NCI-H187 (cell line): ENCODE measurements at places on chromosomes 5 and 9.

GRCh38 chr5:156513123-156513815 is 186.3 kb downstream of the SGCD start:
- no peak for DNase-seq

DNA sequence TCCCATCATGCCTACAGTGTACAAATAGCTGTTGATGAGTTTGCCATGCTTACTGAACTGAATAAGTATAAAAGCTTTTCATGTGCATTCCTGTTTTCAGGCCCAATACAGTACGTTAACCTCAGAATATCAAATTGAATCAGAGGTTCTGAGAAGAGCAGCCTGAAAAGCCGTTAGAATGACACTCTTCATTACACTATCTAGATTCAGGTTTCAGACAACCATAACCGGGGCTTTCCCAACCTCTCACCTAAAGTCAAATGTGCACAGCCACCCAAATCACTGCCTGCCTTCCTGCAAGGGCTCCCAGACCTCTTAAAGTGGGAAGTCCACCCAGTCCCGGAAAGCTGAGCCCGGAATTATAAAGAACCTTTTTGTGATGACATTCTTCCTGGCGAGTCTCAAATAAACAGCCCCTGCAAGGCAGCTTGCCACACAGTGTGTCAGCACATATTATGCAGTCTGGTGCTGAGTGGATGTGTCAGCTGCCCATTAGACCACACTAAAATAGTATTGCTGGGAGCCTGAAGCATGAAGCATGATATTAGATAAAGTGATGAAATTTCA is 245.8 kb downstream of the TLE4 start:
- no peak for DNase-seq

DNA sequence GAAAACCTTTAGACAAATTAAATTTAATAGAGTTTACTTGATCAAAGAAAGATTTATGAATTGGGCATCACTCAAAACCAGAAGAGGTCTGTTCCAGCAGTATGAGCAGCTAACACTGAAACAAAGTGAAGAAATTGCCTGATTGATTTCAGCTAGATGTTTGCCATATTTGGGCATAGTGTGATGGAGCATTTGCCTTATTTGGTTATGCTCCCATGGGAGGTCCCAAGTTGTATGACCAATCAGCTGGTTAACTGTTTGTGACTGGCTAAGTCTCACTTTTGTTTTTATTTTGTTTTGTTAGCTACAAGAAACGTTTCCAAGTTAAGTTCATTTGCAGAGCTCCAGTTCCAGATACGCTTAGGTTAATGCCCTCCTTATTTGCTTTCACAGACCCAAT is 53.3 kb upstream of the LMNB1 start:
- DNase-seq: no peak

- DNase-seq: no peak
Measured at GRCh38 chr5:50547303-50547702, 106.2 kb upstream of the EMB start.

DNA sequence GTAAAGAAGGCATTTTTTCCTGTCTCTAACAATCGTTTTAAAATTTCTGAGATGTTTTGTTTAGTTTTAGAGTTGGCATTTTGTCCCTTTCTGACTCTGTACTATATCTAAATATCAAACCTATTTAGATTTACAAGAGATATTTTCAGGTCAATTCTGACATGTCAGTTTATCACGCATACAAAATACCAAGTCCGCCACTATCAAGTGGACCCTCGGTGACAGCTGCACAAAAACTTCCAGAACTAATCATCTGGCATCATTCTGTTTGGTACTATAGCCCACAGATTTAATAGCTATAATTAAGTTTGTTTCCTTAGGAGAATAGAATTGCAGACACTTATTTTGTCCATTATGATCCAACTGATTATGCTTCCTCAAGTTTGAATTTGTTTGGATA is 1278.2 kb downstream of the CDH12 start:
- DNase-seq: no peak

DNA sequence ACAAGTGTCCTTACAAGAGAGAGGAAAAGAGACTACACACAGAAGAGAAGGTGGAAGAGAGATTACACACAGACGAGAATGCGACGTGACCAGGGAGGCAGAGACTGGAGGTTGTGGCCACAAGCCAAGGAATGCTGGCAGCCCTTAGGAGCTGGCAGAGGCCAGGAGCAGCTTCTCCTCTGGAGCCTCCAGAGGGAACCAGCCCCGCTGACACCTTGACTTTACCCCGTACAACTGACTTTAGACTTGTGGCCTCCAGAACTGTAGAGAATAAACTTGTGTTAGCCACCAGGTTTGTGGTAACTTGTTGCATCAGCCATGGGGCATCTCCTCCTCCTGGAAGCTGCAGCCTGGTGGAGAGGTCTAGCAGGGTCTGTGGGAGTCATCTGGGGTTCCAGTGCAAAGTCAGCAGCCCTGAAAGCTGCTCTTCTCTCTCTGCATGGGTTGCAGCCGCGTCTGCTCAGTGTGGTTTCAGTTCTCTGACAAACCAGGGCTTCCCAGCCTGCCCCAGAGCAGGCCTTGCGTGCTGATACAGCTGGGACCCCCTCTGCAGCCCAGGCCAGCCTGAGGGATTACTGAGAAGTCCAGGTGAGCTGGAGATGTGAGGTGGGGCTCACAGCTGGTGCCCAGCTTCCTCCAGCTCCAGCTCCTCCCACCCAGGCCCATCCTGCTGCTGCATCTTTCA is 30.8 kb upstream of the CNOT6 start:
- DNase-seq: no peak
